Cerebellar nuclear complex (tissue), 1 donor: ENCODE measurements at places on chromosomes 2 and 18.

GRCh38 chr18:55252901-55253300 lies 293.6 kb upstream of the CCDC68 start:
- no peak for DNase-seq

- no peak for DNase-seq
Observed at GRCh38 chr18:75276818-75277609, 66.4 kb downstream of the TSHZ1 start.

- no peak for DNase-seq
Observed at GRCh38 chr2:165120740-165121467, 82.9 kb downstream of the SCN3A start.

DNA sequence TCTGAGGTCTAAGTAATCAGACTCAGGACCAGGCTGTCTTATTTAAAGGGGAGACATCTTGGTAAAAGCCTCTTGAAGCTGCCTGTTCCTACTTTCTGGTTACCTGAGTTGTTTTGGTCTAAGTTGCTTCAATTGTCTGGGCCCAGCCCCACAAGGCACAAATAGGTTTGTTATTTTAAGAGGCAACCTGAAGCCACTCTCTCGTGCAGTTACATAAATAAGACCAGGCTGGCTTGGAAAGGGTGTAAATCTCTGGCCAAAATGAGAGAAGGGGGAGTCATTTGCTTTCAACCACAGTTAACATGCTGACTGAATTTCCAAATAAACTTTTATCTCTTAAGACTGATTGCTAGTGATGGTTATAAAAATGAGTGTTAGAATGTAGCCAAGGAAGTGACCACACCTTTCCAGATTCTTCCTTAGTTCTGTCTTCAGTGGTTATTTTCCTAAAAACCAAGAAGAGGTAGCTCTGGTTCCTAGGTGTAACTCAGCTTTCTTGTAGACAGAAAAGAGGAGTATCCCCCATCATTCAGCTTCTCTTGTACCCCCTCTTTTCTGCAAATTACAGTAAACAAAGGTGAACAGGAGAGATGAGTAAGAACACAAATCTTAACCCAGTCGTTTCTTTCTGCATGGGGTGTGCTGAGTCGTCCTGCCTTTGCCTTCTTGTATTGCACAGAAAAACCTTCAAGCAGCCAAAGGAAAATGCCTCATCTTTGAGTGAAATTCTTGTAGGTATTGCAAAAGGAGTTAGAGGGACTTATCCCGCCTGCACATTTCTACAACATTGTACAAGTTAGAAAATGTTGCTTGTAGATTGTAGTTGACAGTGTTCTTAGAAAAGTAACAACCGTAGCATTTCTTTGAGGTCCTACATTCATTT lies 161.5 kb upstream of the NT5C1B start:
- no peak for DNase-seq

GRCh38 chr2:146189541-146189940 lies 1655.3 kb upstream of the ACVR2A start:
- no peak for DNase-seq

- no peak for DNase-seq
Observed at GRCh38 chr18:9992300-9992972, 78.6 kb downstream of the VAPA start.

- no peak for DNase-seq
Observed at GRCh38 chr2:62919041-62919440, 131.6 kb upstream of the OTX1 start.

- DNase-seq: no peak
Observed at GRCh38 chr2:71748227-71748626, 294.9 kb downstream of the DYSF start.

DNA sequence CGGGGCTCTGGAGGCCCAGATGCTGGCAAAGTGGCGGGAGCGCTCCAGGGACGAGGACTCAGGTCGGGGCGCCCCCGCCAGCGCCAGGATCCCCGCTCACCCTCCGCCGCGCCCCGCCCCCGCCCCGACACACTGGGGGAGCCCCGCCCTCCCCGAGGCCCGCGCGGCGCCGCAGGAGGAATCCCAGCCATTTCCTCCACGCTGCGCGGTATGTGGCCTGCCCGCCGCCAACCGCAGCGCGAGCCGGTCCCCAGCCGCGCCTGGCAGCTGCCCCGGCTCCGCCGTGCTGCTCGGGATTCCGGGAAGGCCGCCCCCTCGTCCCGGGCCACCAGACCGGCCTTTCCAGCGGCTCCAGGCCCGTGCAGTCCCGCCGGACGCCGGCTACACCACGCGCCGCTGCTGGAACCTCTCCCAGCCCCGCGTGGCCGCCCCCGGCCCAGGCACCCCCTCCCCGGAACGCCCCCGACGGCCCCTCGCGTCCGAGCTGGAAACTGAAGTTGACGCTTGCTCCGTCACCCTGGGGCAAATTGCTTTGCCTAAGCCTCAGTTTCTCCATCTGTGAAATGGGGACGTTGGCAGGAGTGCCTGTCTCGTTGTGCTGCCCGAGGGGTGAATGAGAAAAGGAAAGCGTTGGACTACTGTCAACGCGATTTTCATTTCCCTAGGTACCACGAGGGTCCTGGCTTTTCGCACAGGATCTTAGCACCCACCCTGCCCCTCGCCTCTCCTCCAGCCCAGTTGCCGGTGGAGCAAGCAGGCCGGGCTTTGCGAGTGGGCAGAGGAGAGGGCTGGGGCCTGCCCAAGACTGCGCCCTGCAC lies 53.6 kb downstream of the PKDCC start:
- DNase-seq: no peak

DNA sequence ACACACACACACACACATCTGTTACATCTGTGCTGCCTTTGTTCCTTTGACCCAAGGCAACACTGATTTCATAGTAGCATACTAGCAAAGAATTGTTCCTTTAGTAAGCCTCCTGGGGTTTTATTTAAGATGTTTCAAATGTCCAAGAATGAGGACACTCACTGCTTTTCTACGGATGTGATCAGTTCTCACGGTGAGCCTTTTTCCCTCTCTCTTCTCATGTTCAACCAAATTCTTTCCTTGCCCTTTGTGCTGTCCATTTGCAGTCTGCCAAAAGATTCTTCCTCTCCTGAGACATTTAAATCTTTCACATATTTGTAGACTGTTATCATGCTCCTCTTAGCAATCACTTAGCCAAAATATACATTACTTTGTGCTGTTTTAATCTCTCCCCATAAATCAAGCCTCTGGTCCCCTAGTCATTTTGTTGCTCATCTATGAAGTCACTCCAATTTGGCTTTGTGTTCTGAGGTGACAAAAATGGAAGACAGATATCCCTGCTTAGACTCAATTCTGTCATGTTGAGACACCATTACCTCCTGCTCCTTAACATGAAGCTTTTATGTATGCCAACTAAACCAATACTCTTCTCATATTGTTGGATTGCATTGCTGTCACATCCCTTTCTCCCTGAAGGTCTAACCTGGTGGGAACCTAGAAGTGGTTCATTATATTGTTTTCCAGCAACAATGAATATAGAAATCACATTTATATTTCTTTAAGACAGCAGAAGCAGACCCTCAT lies 1605.3 kb upstream of the ACVR2A start:
- no peak for DNase-seq

GRCh38 chr2:102512161-102512560 lies 39.1 kb downstream of the SLC9A4 start:
- DNase-seq: no peak

GRCh38 chr2:174027956-174028355 lies 62.8 kb upstream of the SP3 start:
- no peak for DNase-seq

- DNase-seq: no peak
Observed at GRCh38 chr2:77228391-77228790, 293.8 kb downstream of the LRRTM4 start.

- DNase-seq: no peak
Observed at GRCh38 chr18:44709307-44710126, 28.8 kb downstream of the SETBP1 start.

DNA sequence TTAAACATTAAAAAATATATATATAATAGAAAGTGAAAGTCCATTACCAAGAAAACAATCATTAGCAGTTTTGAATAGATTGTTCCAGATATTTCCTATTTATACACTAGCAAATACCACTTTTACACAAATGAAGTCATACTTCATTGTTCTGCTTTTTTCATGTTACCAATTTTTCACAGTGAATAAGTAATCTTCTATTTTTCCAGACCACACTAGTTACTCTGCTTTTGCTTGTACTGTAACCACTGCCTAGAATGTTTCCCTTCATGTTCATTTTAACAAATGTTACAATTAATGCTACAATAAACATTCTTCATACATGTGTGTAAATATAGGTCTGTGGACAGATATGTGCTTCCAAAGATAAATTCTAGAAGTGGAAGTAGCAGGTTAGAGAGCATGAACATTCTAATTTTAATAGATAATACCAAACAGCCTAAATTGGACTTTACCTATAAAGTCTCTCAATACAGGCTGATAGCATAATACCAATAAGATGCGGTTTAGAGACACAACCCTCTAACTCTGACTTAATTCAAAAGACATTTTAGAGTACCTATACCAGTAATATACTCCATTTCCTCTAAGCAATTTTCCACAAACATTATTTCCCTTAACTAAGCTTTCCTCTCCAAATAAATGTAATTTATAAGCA lies 17.0 kb downstream of the ITSN2 start:
- DNase-seq: no peak

GRCh38 chr2:240213476-240214421 lies 73.3 kb upstream of the OTOS start:
- DNase-seq: no peak

DNA sequence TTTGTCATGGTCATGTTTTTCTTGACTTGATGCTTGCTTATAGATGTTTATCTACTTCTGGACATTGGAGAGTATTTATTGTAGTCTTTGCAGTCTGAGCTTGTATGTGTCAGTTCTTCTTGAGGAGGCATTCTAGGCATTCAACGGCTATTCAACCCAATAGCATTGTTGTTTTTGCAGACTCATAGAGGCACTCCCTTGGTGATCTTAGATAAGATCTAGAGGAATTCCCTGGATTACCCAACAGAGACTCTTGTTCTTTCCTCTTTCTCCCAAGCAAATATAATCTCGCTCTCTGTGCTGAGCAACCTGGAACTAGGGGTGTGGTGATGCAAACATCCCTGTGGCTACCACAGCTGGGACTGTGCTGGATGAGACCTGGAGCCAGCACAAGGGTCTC lies 40.4 kb downstream of the SYT4 start:
- no peak for DNase-seq

- no peak for DNase-seq
Observed at GRCh38 chr18:70321616-70322015, 32.8 kb downstream of the SOCS6 start.

- no peak for DNase-seq
Observed at GRCh38 chr2:21261591-21261990, 137.8 kb downstream of the TDRD15 start.
